Ascending aorta (tissue), 2 donors: ENCODE measurements at places on chromosomes 4 and X.

GRCh38 chr4:128707864-128708263 lies 101.6 kb upstream of the JADE1 start:
- DNase-seq: no peak

GRCh38 chrX:74923942-74924448 lies 1.3 kb downstream of the NEXMIF start:
- DNase-seq: no peak

- DNase-seq: no peak
Measured at GRCh38 chr4:82145850-82146249, 227.9 kb downstream of the HNRNPD start.

DNA sequence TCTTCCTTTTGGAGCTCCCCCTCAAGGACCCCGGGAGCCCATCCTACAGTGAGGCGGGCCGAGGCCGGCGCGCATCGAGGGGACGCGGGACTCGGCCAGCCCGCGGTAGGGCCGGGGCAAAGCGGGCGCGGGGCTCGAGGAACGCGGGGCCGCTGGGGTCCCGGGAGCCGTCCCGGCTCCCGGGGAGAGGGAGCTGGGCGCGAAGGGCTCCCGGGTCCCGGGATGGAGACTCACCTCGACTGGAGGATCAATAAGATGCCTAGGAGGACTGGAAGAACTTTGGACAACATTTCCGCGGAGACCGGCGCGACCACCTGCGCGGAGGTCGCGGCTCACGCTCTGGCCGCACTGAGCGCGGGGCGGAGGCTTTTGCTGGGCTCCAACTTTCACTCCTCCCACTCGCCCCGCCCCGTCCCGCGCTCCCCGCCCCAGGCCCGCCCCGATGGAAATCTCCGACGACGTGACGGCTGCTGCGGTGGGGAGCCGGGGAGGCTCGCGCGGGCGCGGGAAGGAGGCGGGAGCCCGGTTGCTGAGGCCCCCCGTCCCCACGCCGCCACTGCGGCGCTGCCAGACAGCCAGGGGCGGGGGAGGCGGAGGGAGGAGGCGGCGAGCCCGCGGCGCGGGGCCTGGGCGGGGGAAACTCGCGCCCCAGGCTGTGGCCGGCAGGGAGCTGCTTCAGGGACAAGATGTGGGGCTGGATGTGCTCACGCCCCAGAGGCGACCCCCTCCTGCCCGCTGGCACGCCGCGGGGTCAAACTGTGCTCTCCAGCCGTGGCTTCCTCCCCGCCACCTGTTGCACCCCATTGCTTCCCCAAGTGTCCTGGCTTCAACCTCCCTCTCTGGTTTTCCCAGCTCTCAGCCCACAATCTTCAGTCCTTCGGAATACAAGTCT lies at the start of gene GABRE:
GABRE (minus strand) TSS at position 341 of the 892 bp plus-strand sequence; CDS start at position 290, 51 bp downstream.
- peak; percentile 76 for DNase-seq

- no peak for DNase-seq
Measured at GRCh38 chr4:121212806-121213205, 48.7 kb upstream of the TNIP3 start.

- no peak for DNase-seq
Measured at GRCh38 chrX:124333862-124334261, 1.4 kb downstream of the TEX13D start.

- DNase-seq: no peak
Measured at GRCh38 chr4:21002976-21003375, 302.7 kb downstream of the PACRGL start.

- no peak for DNase-seq
Measured at GRCh38 chr4:117560329-117560728, 474.0 kb upstream of the NDST3 start.

DNA sequence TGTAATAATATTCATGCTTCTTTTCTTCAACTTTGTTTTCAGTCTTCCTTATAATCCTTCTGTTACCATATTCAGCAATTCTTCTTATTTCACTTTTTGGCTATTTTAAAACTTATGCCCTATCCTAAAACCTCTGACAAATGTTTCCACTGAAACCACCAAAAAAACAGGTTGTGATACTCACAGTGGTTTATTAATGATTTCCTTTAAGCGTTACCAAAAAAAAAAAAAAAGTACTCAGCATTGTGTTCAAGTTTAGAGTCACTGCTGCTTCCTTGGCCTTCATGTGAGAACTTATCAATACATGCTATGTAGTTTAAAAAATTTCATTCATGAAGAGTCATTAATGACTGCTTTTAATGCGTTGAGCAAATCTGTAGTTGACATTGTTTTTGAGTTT lies 35.4 kb upstream of the UGT2A3 start:
- DNase-seq: no peak

DNA sequence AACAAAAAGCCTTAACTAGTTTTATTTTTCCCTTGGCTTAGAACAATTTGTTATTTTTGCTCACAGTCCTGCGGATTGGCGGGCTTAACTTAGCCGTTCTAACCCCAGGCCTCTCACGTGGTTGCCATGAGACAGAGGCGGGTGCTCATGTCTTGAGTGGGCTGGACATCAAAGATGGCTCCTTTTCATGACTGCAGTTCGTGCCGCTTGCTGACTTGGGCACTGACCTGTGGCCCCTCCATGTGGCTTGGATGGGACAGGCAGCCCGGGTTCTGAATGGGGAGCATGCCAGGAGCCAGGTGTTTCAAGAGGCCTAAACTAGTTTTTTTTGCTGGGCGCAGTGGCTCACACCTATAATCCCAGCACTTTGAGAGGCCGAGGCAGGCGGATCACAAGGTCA lies 40.7 kb downstream of the CDS1 start:
- DNase-seq: no peak

GRCh38 chr4:141884070-141884469 lies 247.7 kb downstream of the IL15 start:
- no peak for DNase-seq

DNA sequence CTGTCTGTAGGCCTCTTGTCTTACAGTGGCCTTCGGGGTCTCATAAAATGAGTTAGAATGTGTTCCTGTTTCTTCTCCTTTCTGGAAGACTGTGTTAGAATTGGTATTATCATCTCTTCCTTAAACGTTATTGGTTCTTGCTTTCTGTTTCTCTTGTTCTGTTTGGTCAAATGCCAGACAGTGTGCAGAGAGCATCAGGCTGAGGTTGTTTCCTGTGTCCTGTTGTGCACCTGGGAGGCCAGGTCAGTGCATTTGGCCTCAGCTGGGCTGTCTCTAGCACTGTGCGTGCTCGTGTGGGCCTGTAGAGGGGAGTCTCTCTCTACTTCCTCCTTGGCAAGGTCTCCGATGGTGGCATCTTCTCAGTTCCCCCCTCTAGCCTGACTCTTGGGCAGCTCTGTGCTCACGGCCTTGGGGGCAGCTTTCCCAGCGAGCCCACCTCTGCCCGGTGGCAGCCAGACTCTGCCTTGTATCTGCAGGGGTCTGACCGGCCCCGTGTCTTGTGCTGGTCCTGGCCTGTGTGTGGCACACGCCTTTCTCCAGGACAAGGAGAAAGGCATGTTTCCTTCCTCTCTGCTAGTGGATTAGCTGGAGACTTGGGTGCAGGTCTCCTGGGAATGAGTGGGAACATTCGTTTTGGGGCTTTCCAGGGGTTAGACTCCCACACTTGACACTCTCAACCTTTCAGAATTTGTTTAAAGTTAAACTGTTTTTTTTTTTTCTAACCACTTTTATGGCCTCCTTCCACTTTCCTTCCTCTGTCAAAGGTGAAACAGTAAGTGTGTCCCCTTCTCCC lies 62.3 kb downstream of the FAM193A start:
- no peak for DNase-seq

DNA sequence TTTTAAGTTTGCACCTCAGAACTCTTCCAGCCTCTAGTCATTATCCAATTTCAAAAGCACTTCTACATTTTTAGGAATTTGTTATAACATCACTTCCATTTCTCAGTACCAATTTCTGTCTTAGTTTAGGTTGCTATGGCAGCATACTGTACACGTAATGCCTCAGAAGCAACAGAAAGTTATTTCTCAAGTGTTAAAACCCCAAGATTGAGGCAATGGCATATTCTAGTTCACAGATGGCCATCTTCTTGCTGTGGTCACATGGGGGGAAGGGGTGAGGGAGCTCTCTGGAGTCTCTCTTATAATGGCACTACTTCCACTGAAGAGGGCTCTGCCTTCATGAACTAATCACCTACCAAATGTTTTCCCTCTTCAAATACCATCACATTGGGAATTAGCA lies 220.3 kb upstream of the CTSO start:
- DNase-seq: no peak

GRCh38 chr4:20252656-20253282 lies 1.1 kb downstream of the SLIT2 start:
- DNase-seq: no peak

DNA sequence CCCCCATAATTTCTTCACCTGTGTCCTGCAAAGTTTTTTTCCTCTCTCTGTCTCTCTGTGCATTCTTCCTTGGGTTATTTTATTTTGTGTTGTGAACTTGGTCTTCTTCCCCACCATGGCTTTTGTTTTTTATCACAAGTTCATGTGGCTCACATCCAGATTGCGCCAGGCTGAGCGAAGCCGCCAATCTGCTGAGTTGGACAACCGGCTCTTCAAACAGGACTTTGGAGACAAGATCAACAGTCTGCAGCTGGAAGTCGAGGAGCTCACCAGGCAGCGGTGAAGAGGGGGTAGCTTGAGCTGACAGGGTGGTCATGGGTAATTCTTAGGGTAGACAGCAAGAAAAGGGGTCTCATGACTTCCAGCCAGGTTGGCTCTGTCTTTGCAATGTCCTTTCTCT lies 46.1 kb downstream of the GRSF1 start:
- DNase-seq: no peak

GRCh38 chrX:104118765-104119164 lies 6.4 kb downstream of the ZCCHC18 start:
- no peak for DNase-seq

DNA sequence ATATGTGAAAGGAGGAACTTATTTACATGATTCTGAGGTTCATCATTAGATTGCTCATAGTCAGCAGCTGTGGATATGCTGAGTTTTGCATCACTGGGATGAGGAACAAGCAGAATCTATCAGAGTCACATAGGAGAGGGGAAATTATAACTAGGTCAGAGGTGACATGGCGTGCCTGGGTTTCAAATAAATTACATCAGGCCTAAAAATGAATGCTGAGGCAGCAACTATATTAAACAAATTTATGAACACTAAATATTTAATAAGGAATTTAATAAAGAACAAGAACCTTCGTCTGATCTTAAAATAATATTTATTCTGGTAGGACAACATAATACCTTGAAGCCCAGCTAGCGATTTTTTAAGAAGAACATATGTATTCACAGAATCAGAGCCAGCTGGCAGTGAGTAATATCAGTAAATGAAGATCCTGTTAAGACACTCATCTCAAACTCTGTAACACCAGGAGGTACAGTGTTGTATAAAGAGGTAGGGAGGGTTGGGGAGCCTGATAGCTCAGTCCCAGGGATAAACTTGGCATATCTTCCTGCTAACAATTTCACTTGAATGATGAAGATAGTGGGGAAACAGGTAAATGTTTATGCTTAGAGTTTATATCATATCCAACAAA lies 60.9 kb upstream of the HS3ST1 start:
- DNase-seq: no peak

DNA sequence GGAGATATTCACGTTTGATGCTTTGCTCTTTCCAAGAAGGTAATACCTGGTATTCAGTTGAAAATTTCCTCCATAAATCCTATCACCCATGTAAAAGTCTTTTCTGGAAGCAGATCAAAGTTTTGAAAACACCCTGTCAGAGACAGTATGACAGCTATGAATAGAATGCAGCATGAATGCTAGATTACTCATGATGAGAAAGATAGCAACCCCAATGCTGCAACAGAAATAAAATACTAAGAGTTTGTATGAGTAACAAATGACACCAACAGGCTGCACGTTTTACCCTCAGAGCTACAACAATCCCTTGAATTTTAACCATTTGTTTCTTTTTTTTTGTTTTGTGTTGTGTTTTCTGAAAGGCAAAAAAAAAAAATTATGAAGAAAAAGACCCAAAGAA lies 108.6 kb downstream of the ARHGAP6 start:
- DNase-seq: no peak

DNA sequence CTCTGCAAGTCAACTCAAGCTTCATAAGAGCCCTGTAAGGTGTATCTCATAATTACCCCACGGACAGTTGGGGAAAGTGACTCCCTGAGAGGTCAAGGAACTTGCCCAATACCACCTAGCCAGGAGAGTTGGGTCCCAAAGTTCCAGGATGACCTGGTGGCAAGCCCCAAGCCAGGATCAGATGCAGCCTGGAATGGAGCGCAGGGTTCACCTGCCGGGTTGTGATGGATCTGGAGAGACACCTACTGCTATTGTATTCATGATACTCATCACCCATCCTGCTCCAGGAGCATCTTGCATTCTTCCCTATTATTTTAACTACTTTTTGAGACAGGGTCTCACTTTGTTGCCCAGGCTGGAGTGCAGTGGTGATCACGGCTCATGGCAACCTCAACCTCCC lies 36.1 kb downstream of the ZBTB49 start:
- DNase-seq: peak; percentile 21

GRCh38 chr4:84496706-84497503 lies 2.2 kb downstream of the NKX6-1 start:
- no peak for DNase-seq

GRCh38 chr4:88457307-88458103 lies 586 bp downstream of the HERC5 start:
- peak; percentile 75 for DNase-seq

DNA sequence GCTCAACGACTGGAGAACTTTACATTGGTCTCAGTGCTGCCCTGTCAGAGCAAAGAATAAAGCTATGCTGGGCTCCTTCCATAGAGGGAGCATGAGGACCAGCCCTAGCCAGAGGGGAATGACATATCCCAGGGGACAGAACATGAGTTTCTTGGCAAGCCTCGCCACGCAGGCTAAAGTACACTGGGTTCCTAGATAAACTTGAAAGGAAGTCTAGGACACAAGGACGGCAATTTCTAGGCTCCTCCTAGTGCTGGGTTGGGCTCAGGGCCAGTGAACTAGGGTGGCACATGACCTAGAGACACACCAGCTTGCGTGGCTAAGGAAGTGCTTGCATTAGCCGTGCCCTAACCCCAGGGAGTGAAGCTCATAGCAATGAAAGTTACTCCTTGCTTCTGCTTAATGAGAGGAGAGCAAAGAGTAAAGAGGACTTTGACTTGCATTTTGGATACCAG lies 141.0 kb downstream of the MAB21L2 start:
- peak; percentile 74 for DNase-seq

DNA sequence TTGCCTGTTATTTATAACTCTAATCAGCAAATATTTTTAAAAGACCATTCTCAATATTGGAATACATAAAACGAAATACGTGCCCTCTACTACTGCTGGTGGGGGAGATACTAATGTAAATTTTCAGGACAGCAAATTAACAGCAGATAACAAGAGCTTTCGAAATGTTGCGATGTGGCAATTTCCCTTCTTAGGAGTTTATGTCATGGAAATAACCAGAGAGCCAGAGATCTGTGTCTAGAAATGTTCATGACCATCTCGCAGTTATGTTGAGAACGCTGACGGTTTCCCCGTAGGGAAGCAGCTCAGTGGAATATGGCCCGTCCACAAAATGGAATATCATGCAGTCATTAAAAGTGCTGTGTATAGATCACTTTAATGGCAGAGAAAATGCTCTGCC lies 238.4 kb upstream of the PSAPL1 start:
- DNase-seq: no peak

GRCh38 chr4:73762409-73762808 lies 22.0 kb downstream of the CXCL8 start:
- no peak for DNase-seq

- peak; percentile 40 for DNase-seq
Measured at GRCh38 chrX:2608638-2609430, 82.3 kb upstream of the CD99 start.
